ENCODE measurements at places on chromosomes 12 and 14. TPM values are rescaled to one million over a fixed set of nuclear protein-coding genes. Genes with fewer than 3 reads are reported as not detected.

The KRT73 gene
- polyA plus RNA-seq = 0.11 TPM

The PAX9 gene
- 0.67 TPM for polyA plus RNA-seq

The HDAC7 gene
- 69.1 TPM for polyA plus RNA-seq

The TMEM260 gene
- 34.9 TPM for polyA plus RNA-seq

The MYH6 gene
- polyA plus RNA-seq = 0.04 TPM

The MFAP5 gene
- 1.3 TPM for polyA plus RNA-seq

The CCDC38 gene
- 1.1 TPM for polyA plus RNA-seq

The MSI1 gene
- polyA plus RNA-seq = 16.6 TPM

The TMCC3 gene
- polyA plus RNA-seq = 7.0 TPM

The RFX4 gene
- polyA plus RNA-seq = not detected

The DNAJC22 gene
- 6.4 TPM for polyA plus RNA-seq

The KRT74 gene
- not detected for polyA plus RNA-seq

The PDE3A gene
- polyA plus RNA-seq = 7.9 TPM

The KLC1 gene
- polyA plus RNA-seq = 185 TPM

The SYNDIG1L gene
- 0.83 TPM for polyA plus RNA-seq

DNA sequence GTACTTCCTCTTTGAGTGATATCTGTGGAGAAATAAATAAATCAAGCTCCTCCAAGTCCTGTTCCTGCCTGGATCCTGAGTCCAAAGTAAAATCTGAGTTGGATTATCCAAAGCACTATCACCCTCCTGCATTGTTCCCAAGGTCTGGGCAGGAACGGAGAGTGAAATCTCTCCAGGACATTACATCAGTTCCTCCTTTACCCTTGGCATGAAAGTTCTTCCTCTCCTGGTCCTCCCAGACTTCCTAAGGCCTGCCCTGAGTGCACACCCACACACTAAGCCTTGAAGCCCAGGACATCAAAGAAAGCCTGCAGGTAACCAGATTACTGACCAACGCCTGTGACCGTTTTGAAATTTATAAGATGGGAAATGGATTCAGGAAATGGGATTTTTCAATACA, 206.8 kb upstream of the BCL2L14 start:
- DNase-seq = no peak

GRCh38 chr12:110637869-110638441, 24.0 kb downstream of the TCTN1 start:
- DNase-seq = no peak

DNA sequence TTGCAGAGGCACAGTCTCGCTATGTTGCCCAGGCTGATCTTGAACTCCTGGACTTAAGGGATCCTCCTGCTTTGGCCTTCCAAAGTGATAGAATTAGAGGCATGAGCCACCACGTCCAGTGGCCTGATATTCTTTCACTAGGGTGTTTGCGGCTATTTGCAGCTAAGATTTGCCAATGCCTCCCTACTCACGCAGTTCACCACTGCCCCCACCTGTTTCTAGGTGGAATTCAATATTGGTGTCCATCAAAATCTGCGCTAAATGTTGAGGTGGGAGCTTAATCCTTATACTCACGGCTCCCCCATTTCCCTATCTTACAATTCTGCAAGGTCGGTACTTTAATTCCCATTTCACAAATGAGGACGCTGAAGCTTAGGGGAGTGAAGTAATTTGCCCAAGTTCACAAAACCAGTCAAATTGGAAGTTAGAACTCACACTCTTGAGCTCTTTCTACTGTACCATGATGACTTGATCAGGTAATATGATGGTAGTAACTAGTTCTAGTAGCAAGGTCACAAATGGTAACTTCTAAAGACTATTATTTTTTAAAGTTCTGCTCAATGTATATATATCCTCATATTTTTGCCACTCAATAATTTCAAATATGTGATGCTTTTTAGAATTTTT, 22.1 kb upstream of the LRRC9 start:
- DNase-seq = no peak

- DNase-seq = no peak
These were observed 320.2 kb downstream of the GRIN2B start for GRCh38 chr12:13661005-13661887.

DNA sequence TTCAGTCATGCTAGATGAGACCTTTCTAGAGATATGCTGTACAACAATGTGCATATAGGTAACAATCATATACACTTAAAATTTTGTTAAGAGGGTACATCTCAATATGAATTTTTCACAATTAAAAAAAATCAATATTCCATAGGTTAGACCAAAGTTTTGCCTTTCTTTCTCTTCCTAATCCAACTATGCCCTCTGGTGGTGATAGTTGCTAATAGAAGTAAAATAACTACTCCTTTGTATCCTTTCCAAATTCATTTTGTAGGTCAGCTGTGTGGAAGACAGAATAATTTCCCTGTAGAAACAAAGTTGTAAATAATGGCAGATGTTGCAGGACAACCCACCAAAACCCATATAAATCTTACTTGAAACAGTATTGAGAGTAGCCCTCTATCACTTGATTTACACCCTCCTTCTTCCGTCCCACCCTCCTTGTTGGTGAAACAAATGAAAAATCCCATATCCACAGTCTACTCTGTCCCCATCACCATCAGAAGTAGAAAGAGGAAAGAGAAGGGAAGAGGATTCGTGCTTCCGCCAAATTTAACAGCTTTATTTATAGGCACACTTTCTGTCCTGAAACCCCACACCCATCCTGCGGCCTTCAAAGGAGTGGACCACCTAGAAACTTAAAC, 34.2 kb upstream of the KICS2 start:
- DNase-seq = no peak

GRCh38 chr14:102761206-102761605, 16.0 kb upstream of the TRAF3 start:
- no peak for DNase-seq

DNA sequence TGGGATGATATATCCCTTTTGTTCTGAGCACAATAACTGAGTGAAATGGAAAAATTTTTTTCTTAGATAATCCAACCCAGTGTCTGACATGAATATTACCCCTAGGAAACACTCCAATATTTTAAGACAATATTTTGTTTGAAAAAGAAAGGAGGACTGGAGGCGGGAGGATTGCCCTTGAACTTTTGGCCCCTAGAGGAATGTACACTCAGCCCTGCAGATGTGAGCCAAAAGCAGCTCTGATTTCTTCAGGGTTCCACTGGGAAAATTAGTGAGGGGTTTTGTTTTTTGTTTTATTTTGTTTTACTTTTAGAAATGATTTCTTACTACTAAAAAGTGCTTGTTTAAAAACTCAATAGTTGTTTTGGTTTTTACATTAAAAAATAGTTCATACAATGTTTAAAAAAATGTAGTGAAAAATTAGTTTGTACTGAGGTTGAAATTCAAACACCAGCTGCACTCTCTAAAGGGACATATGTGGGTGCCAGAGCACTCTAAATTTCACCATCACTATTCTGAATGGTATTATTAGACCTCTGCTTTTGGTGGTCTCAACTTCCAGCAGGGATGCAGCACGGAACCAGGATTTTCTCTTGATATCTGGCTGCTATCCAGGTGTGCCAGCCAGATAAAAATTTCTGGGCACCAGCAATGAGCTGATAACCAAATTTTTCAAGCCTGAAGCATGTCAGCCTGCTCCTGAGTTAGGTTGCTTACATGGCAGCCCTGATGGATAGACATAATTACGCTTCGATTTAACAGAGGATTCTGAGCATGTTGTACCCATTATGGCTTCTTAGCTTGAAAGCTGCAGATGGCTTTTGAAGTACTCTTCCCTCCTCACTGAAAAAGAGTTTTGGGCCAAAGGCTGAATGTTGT, 141.9 kb downstream of the ANO6 start:
- DNase-seq = no peak

DNA sequence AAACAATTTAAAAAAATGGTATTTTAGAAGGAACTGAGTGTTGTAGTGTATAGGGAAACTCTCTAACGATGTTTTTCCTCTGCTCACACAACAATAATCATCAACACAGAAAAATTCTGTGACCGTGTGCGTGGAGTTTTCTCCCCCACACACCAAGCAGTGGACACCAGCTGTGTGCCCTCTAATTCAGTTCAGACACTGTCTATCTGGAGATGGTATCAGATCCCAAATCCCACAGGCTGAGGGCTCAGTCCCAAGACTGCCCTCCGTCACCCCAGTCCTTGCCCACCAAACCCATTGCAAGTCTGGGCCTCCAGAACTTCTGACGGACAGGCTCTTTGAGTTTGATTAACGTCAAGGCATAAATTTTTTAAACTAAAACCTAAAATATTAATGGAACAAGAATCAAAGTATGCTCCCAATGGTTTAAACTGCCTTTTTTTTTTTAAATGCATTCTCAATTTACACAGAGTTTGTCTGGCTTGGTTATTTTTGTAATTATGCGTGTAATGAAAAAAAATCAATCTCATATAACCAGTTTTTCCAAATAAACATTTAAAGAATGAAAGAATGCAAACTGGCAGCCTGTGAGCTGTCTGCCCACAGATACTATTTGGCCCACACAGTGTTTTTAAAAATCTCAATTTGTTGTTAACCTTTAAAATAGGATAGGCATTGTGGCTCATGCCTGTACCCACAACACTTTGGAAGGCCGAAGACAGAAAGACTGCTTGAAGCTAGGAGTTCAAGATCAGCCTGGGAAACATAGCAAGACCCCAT, 19.2 kb downstream of the BLTP3B start:
- no peak for DNase-seq

- DNase-seq = no peak
These were observed 647 bp downstream of the LGMN start for GRCh38 chr14:92747701-92748258.

- DNase-seq = no peak
These were observed 324.0 kb downstream of the MED13L start for GRCh38 chr12:115953450-115953849.

- DNase-seq = peak; percentile 66
These were observed 158.6 kb upstream of the ALG10B start for GRCh38 chr12:38157933-38158401.

DNA sequence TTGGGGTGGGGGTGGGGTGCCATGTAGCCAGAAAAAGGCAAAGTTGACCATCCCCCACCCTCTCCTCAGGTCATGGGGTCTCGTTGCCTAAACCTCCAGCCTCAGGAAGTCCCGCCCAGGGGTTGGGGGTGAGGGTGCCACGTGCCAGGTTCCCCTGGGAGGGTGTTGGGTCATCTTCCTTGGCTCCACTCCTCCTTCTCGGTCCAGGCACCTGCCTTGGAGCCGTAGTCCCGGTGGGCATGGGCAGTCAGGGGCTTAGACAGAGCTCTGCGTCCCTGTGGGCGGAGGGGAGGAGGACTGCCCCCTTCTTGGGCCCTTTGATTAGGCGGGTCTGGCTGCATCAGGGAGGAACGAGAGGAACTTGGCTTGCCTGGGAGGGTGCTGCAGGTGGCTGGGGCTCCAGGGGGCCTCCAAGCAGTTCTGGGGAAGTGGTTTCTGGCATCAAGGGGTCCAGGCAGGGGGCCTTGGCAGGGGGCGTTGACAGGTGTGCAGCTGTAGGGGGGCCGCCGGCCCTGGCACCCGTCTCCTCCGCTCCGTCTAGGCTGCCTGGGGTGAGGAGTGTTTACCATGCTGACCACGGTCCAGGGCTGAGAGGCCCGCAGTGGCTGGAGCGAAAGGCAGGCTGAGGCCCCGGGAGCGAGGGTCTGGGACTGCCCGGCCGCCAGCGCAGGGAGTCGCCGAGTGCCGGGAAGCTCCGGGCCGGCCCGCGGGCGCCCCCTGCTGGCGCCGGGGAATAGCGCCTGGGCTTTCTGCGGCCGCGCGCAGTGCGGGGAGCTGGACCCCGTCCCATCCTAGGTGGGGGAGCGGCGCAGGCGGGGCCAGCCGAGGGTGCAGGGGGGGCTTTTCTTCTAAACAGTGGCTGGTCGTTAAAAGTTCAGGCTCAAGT, 7.9 kb downstream of the SETD1B start:
- peak; percentile 70 for DNase-seq

- no peak for DNase-seq
These were observed 420.5 kb downstream of the ZFP36L1 start for GRCh38 chr14:68372368-68372767.

- no peak for DNase-seq
These were observed 37.0 kb upstream of the HMGA2 start for GRCh38 chr12:65787056-65787865.

DNA sequence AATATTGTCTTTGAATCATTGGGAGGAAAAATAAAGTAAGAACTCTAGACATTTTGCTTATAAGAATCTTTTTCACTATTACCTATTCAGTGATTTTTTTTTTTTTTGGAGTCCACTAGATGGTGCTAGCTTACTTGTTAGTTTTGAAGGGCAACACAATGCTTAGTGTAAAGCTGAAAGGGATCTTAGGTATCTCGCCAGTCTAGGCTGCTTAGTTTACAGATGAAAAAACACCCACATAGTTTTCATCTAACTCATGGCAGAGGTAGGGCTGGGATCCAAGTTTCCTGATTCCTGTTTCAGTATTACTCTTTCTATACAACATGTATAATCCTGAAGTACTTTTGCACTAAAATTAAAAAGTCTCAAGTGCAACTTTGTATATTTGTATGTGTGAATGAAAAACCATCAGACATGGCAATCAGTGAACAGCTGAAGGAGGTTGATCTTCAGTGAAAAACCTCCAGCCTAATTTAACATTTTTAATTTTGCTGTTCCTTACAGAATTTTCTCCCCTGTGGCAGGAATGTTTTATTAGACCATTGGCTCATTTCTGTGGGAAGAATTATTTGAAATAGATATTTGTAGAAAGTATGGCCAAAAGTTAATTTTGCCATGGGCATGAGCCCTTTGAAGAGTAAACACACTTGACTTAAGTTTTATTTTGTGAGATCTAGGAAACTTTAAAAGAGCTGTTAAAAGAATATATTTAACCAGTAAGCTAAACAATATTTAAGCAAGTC, 40.7 kb downstream of the LRRIQ1 start:
- DNase-seq = peak; percentile 33

DNA sequence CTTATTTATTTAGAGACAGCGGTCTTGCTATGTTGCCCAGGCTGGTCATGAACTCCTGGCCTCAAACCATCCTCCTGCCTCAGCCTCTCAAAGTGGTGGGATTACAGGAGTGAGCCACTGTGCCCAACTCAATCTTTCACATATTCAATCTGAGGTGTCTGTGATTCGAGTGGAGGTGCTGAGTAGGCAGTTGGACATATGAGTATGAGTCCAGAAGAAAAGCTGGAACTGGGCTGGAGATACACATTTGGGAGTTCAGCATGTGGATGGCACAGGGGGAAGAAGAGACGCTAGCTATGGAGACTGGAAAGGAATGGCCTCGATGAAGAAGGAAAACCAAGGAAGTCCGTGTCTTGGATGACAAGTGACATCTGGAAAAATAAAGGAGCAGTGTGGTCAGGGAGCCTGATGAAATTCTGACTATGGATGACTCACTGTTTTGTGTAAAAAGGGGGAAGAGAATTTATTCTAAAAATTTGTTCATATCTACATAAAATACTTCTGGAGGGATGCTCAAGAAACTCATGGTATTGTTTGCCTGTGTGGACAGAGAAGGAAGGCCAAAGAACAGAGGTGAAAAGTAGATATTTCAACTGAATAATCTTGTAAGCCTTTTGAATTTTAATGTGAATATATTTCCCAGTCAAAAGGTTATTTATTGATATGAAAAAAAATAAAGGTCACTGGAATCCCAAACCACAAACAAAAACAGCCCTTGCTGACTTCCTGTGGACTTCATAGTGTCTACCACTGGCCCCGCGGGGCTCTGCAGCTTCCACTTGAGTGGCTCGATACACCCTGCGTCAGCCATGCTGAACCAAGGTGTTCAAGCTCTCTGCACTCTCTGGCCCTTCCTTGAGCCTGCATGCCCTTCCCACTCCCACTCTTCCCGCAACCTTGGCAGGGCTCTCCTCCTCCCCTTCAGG, 8.9 kb upstream of the LTA4H start:
- peak; percentile 75 for DNase-seq

All from left lung (tissue), 14 donors.